CD4-positive, alpha-beta T cell treated with Interleukin-17A for 4 hours (primary cell): ENCODE measurements at places on chromosomes 7 and 10.

GRCh38 chr7:33814936-33815335 is 90.4 kb upstream of the BMPER start:
- DNase-seq, result no peak

DNA sequence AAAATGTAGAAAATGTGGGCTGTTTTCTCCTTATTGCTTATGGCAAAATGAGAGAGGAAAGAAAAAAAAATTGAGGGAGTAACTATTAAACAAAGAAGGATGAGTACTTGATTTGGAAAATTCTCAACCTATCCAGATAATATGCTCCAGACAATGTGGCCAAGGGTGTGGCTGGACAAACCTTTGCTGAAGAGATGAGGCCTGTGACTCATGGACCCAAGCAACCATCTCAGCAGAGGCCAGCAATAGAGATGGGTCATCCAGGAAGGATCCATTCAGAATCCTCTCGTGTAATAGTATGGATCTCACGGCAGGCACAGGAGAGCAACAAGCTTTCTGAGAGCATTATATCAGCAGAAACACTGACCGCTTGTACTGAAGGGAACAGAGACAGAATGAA is 120.3 kb upstream of the CELF2 start:
- no peak for DNase-seq

DNA sequence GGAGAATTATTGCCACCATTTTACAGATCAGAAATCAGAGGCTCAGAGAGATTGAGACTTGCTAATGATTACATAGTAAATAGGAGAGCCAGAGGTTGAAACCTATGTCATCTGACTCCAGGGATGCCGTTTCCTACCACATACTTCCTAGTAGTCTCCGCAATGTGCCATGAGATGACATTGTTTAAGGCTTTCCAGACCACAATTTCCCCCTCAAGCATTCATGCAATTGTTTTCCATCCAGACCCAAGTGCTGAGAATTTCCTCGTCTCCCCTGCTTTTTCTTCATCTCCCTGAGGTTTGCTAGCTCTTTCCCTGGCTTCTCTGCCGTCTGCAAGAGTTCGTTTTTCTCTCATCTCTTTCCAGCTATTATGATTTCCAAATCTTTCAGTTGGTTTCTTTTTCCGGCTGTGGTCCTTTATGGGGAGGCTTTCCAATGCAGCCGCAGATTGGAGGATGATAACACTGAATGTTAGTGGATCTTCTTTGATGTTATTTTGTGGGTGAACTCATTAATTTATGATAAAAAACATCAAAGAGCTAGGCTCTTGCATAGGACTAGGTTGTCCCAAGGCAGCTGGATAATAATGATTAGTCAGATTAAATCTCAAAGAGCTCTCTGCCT is 6.9 kb upstream of the GOLGA7B start:
- no peak for DNase-seq

DNA sequence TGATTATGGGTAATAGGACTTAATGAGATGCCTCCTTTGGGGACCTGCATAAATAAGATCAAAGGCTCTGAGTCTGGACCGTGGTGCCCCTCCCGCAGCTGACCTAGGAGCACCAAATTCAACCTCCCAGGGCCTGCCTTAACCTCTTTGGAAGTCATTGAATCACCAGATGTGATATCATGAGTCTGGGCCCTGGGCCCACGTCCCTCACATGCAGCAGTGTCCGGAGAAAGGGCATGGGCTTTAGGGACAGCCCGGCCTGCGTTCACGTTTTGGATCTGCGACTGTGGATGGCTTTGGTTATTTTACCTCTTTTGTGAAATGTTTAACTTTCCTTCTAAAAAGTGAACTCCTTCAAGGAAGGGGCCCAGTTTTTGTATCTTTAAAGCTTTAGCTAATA is 220.0 kb upstream of the KLF6 start:
- no peak for DNase-seq
